OCI-LY7 (cell line): ENCODE measurements at places on chromosomes 1 and 21.
A peak's percentile ranks its signal among the peaks of the same experiment; 100 is the strongest.

DNA sequence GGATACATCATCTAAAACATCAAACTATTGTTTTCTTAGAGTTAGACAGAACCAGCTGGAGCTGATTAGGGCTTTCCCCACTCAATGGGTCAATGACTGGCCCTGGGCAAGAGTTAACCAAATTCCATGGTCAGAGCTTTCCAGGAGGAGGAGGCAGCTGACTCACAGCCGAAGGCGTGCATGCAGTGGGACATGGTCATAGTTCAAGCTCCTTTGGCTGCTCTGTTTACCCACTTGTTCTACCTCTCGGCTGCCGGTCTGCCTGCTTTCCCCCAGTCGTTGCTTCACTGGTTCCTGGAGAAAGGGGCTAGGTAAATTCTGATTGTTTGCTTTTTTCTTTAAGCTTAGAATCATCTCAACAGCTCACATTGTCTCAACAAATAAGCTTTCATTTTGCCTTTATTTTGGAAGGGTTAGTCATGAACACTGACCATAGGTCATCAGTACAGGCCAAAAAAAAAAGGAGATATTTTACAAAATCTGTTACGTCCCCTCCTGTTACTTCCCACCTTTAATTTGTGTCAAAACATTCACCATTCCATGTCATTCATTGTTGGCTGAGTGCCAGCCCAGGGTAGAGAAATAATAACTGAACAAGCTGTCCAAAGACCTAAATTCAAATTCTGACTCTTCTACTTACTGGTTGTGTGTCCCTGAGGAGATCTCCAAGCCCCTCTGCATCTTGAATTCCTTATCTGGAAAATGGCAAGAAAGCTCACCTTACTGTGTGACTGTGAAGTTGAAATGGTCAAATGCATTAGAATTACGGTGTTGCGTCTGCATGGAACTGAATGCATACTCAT, 12.0 kb downstream of the MAB21L3 start:
- DNase-seq: no peak

- DNase-seq: no peak
Measured at GRCh38 chr1:184974837-184975115, 468 bp upstream of the NIBAN1 start.

GRCh38 chr1:179547021-179547535, 28.7 kb downstream of the NPHS2 start:
- DNase-seq: no peak

DNA sequence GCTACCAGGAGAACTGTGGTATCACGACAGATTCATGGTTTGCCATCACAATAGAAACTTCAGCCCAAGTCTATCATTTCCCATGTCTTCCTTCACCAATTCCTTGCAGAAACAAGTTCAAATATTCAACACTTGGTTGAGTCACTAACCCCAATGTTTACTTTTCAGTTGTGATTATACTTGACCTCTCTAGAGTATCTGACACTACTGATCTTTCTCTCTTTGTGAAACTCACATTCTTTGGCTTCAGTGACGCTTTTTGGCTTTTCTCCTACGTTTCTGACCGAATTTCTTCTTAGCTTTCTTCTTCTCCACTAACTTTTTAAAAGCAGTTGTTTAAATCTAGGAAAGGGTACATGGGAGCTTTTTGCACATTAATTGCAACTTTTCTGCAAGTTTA, 48.8 kb upstream of the HMGB4 start:
- no peak for DNase-seq

DNA sequence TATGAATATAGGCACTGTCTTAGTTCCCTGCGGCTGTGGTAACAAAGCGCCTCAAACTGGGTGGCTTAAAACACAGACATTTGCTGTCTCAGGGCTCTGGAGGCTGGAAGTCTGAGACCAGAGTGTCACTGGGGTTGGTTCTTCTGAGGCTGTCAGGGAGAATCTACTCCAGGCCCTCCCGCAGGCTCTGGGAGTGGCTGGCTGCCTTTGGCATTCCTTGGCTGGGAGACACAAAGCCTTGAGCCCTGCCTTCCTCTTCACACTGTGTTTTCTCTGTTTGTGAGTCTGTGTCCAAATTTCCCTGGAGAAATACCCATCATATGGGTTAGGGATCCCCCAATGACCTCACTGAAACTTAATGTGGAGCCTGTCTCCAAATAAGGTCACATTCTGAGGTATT, 38.5 kb downstream of the B3GALT5 start:
- DNase-seq: no peak

GRCh38 chr1:3463013-3463385, 8.5 kb downstream of the ARHGEF16 start:
- DNase-seq: no peak

DNA sequence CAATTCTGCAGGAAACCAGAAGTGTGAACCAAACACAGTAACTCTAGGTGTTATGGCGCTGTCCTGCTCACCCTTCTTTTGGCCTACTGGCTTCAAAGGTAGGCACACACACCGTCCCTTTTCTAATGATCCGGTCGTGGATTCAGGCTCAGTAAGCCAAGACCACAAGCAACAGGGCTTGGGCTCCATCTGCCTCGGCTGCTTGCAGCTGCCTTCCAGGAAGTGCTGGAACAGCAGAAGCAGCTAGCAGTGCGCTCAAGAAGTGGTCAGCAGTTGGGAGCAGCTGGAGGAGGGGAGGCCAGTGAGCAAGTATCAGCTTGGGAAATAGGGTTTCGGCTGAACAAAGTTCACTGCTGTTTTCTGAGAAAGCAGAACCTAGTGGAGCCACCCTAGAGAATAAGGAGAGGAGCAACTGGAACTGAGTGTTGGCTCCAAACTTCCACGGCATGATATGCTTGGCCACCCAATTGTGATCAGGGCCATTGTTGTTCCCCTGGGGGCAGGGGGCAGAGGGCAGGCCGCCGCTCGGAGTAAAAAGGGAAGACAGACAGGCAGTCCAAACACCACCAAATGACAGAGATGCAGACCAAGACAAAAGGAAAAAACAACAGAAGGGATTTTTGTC, 173.4 kb downstream of the TOMM20 start:
- DNase-seq: peak; percentile 44

DNA sequence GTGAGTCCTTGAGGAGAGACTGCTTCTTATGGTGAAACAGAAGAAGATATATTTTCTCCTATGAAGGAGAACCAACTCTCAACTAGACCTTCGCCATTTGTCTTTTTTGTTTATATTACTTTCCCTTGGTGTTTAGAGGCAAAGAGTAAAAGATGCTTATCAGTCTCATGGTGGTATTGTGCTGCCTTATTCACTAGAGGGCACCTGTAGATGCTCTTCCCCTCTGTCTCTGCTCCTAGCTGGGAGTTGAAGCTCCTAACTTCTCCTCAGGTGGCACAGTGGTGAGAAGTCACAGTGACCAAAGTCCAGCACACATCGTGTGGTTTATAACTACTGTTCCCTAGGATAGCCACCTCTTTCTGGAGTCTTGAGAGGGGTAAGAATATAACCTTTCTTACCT, 1359.6 kb downstream of the PLA2G4A start:
- DNase-seq: no peak

- no peak for DNase-seq
Measured at GRCh38 chr1:17233675-17234320, 15.1 kb upstream of the PADI3 start.

DNA sequence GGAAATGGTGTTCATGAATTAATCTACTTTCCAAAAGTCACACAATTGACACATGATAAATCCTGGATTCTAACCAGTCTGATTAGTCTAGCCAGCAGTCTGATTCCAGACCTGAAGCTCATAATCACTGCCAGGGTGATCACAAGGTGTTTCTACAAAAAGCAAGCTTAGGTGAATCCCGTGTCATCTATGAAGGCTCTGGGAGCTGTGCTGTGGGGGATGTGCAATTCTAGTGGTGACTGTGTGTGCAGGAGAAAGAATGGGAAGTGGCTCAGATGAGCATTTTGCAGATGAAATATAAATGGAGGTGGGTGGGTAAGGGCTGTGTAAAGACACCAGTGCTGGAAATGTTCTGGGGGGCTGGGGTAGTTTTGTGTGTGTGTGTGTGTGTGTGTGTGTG, 1.8 kb upstream of the NPPB start:
- DNase-seq: no peak

DNA sequence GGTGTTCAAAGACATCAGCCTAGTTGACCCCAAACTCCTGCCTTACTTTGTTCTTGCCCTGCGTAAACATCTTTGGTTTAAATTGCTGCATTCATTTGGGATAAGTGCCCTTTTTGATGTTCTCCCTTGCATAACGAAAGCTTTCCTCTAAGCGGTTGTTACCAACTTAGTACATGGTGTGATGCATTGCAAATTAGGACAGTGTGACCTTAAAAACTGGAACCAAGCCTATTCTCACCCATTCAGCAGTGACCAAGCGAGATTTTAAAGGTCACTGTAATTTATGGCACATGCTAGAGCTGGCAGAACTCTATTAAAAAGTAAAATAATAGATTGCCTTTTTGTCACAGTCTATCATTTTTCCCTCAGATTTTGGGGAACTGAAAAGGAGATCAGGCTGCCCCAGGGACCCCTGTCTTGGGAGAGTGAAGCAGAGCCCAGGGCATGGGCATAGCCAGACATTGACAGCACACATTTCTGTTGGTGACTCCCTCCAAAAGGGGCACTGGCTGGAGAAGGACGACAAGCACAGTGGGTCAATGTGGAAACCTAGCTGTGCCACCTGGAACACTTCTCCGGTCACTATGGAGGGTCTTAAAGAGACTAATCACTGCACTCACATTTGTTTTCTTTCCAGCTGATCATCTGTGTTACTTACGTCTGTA, 63.9 kb downstream of the KCNK1 start:
- no peak for DNase-seq

DNA sequence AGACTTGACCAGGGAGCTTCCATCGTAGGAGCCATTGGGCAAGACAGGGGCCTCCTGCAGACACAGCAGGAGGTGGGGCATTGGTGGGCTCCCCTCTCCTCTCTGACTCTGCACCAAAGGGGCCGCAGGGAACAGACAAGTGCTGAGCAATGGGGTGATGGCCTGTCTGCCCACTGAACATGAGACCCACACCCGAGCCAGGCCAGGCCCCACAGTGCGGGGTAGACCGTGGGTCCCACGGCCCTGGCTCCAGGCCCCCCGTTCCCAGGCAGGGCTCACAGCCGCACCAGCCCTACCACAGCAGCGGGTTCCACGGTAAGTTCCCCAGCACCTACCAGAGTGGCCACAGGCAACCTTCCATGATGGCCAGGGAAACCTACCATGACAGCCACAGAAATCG, 45.9 kb downstream of the CHD5 start:
- no peak for DNase-seq

- no peak for DNase-seq
Measured at GRCh38 chr21:35927262-35927661, 133.1 kb downstream of the SETD4 start.

DNA sequence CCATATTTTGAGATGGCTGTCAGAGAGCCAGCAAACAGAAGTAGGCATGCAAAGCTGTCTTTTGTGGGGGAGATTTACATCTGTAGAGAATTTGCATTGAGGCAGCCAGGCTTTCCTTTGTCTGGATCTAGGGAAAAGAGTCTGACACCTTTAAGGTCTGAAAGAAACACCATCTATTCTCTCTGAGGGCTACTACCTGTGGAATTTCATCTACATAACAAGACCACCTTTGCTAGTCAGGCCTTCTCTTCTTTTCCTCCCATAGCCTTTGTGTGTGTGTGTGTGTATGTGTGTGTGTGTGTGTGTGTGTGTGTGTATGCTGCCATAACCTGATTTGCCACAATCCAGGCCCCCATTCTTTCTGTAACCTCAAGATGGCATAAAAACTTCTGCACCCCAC, 28.4 kb upstream of the DMRTB1 start:
- DNase-seq: no peak

GRCh38 chr1:30526652-30527345, 196.6 kb downstream of the MATN1 start:
- DNase-seq: no peak

GRCh38 chr1:81699234-81699633, 101.5 kb upstream of the ADGRL2 start:
- no peak for DNase-seq

- DNase-seq: peak; percentile 24
Measured at GRCh38 chr1:45545019-45545493, 5.6 kb upstream of the AKR1A1 start.

- DNase-seq: no peak
Measured at GRCh38 chr1:107972391-107973180, 7.6 kb upstream of the VAV3 start.

DNA sequence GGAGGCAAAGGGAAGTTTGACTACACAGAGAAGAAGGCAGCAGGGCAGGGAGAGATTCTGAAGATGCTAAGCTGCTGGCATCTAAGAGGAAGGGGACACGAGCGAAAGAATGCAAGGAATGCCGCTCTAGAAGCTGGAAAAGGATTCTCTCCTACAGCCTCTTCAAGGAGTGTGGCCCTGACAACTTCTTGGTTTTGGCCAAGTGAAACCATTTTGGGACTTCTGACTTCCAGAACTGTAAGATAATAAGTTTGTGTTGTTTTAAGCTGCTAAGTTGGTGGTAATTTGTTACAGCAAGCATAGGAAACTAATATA, 28.5 kb downstream of the MGST3 start:
- DNase-seq: no peak

- peak; percentile 81 for DNase-seq
Measured at GRCh38 chr1:25675729-25676476, 59.3 kb downstream of the MAN1C1 start.

DNA sequence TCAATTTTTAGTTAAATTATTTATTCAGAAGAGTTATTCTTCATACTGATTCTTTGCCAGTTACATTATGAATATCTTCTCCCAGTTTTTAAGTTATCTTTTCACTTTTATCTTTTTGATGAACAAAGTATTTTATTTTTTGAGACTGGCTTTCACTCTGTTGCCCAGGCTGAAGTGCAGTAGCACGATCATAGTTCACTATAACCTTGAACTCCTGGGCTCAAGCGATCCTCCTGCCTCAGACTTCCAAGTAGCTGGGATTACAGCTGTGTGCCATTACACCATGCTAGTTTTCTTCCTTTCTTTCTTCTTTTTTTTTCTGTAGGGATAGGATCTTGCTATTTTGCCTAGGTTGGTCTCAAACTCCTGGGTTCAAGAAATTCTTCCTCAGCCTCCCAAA, 3.5 kb downstream of the GORAB start:
- DNase-seq: no peak
